ENCODE measurements at places on chromosomes 7 and 10. TPM values are rescaled to one million over a fixed set of nuclear protein-coding genes. Genes with fewer than 3 reads are reported as not detected.

GRCh38 chr7:73839743-73840714 is 2.3 kb downstream of the METTL27 start:
- no peak overlapping the region for H3K27ac ChIP-seq
- no peaks in the 10 kb centered on the region for H3K27me3 ChIP-seq
- no peak overlapping the region for H3K4me3 ChIP-seq
- no peak for DNase-seq
- H3K36me3 ChIP-seq: no peaks in the 10 kb centered on the region

GRCh38 chr10:130127364-130128061 is 8.7 kb upstream of the GLRX3 start:
- no peaks in the 10 kb centered on the region for H3K27me3 ChIP-seq
- no peak overlapping the region for H3K4me3 ChIP-seq
- H3K27ac ChIP-seq: no peak overlapping the region
- no peaks in the 10 kb centered on the region for H3K36me3 ChIP-seq
- no peaks in the 10 kb centered on the region for H3K4me1 ChIP-seq

The SORBS1 gene
- total RNA-seq: 1.1 TPM

DNA sequence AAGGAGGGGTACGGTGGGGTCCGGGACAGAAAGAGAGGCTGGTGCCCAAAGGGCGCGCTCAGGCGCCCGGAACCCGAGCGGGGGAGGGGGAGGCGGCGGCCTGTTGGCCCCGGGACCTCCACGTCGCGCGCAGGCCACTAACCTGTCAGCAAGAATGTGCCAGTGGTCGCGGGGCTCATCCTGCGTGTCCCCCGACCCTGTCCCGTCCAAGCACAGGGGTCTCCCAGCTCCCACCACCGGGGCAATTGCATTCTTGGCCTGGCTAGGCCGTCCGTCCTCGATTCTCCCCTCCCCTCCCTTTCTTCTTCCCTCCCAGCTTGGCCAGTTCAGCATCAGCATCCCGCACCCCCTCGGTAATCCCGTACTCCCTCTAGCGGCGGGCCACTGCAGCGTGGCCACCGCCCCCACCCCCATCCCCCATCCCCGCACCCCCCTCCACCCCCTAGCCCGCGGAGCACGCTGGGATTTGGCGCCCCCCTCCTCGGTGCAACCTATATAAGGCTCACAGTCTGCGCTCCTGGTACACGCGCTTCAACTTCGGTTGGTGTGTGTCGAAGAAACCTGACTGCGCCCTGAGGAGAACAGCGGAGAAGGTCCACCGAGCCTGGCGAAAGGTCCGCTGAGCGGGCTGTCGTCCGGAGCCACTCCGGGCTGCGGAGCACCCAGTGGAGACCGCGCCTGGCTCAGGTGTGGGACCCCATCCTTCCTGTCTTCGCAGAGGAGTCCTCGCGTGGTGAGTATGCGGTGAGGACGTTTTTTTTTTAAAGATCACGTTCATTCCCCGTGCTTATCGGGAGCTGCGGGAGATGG is at the start of gene SGCE:
Gene SGCE, minus strand, starts transcription at position 286 of the 810 bp plus-strand sequence. Its CDS starts 35 bp downstream, at position 251.
- peak within 1 kb of the TSS; percentile 87 for H3K27ac ChIP-seq
- H3K36me3 ChIP-seq: 0 out of 2 replicates have a peak, but pooled peaks cover 2% of the 10 kb centered on the region
- peak; percentile 87 for DNase-seq
- H3K27me3 ChIP-seq: no peaks in the 10 kb centered on the region
- H3K4me3 ChIP-seq: peak within 1 kb of the TSS; percentile 92
- H3K4me1 ChIP-seq: peaks cover 9% of the 10 kb centered on the region

GRCh38 chr10:77967611-77968022 is 41.1 kb upstream of the DLG5 start:
- no peak overlapping the region for H3K27ac ChIP-seq
- H3K4me1 ChIP-seq: peaks cover 39% of the 10 kb centered on the region
- H3K4me3 ChIP-seq: no peak overlapping the region
- H3K36me3 ChIP-seq: no peaks in the 10 kb centered on the region
- no peaks in the 10 kb centered on the region for H3K27me3 ChIP-seq

- H3K27me3 ChIP-seq: no peaks in the 10 kb centered on the region
- DNase-seq: peak; percentile 70
- H3K36me3 ChIP-seq: no peaks in the 10 kb centered on the region
These were observed 160.5 kb downstream of the ADAM12 start for GRCh38 chr10:126227762-126228134.

The KIAA1217 gene
- 1.1 TPM for total RNA-seq

The LRWD1 gene
- total RNA-seq: 66.3 TPM

- H3K27me3 ChIP-seq: no peaks in the 10 kb centered on the region
- H3K36me3 ChIP-seq: peaks cover 47% of the 10 kb centered on the region
- H3K27ac ChIP-seq: no peak overlapping the region
These were observed 3.2 kb upstream of the ZNF775 start for GRCh38 chr7:150375662-150376521.

The TRIM50 gene
- not detected for total RNA-seq

DNA sequence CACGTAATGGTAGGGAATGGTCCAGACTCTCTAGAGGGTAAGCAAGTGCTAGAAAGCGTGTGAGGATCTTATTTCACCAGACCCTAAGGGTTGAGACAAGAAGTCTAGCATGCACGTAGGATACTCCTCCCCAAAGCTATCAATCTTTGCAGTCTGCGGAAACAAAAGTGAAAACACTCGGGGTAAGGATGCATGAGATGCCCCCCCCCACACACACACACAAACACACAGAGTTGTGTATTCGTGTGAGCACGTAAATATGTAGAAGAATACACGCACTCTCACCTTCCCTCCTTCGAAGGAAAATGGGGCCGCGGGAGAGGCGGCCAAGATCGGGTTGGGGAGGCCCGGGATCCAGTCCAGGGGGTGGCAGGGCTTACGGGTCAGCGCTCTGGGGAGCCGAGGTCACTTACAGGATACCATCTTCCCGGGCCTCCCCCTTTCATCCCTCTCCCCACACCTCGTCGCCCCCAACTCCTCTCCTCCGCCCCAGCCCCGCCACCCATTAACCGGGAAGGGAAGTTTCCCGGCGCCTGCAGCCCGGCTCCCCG is 455 bp downstream of the CUL2 start:
- peak overlapping the region; percentile 82 for H3K27ac ChIP-seq
- H3K4me3 ChIP-seq: peak overlapping the region; percentile 90
- DNase-seq: peak; percentile 23
- no peaks in the 10 kb centered on the region for H3K27me3 ChIP-seq

DNA sequence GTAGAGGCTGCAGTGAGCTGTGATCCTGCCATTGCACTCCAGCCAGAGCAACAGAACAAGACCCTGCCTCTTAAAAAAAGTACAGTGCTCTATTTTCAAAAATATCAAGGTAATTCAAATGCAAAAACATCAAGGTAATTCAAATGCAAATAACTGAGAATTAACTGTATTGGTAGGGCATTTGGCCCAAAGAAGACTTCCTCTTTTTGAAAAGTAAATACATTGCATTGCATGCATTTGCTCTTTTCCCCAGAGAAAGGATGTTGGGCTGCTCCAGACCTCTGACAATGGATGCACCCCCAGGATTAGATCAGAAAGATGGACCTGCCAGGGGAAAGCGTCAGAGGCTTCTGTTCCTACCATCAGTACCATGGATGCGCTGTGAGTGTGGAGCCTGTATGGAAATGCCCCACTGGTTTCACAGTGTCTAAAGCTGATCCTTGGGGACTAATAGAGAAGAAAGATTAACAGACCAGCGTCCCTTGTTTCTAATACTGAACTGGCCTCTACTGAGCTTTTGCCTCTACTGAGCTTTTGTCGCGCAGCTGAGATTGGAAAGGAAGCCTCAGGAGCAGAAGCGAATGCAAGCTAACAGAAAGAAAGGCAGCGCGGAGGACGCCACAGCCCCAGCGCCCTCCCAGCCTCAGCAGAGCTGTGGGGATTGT is 93.5 kb upstream of the LYZL2 start:
- H3K4me3 ChIP-seq: no peak overlapping the region
- H3K27me3 ChIP-seq: no peaks in the 10 kb centered on the region
- no peaks in the 10 kb centered on the region for H3K36me3 ChIP-seq

The HTR5A gene
- not detected for total RNA-seq

GRCh38 chr7:158368449-158368848 is 219.2 kb downstream of the PTPRN2 start:
- H3K27ac ChIP-seq: no peak overlapping the region
- H3K27me3 ChIP-seq: no peaks in the 10 kb centered on the region
- no peak overlapping the region for H3K4me3 ChIP-seq

DNA sequence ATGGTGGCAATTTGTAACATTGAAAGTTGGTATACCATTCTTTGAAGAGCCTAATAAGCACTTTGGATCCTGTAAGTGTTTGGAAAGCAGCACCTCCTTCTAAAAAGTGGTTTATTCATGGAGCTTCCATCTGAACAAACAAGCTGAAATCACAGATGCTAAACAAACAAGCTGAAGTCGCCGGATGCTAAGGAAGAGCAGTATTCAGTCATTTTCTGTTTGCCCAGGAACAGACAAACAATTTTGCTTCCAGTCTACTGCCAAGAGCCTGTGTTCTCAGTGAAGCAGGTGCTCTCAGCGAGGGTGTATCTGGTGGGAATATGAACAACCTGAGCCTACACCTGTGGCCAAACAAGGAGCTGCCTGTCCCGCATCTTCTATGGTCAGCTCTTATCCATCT is 6.3 kb downstream of the COL28A1 start:
- H3K4me1 ChIP-seq: no peaks in the 10 kb centered on the region
- no peak for DNase-seq
- no peaks in the 10 kb centered on the region for H3K36me3 ChIP-seq
- H3K27me3 ChIP-seq: no peaks in the 10 kb centered on the region
- no peak overlapping the region for H3K27ac ChIP-seq

The MYH16 gene
- not detected for total RNA-seq

The LRRC17 gene
- 8.3 TPM for total RNA-seq

The TAF3 gene
- total RNA-seq: 4.4 TPM

The ELMO1 gene
- total RNA-seq: not detected

- no peaks in the 10 kb centered on the region for H3K27me3 ChIP-seq
- no peaks in the 10 kb centered on the region for H3K36me3 ChIP-seq
- H3K4me1 ChIP-seq: no peaks in the 10 kb centered on the region
- H3K4me3 ChIP-seq: no peak overlapping the region
- no peak for DNase-seq
These were observed 184.9 kb upstream of the GNAI1 start for GRCh38 chr7:79949778-79950177.

DNA sequence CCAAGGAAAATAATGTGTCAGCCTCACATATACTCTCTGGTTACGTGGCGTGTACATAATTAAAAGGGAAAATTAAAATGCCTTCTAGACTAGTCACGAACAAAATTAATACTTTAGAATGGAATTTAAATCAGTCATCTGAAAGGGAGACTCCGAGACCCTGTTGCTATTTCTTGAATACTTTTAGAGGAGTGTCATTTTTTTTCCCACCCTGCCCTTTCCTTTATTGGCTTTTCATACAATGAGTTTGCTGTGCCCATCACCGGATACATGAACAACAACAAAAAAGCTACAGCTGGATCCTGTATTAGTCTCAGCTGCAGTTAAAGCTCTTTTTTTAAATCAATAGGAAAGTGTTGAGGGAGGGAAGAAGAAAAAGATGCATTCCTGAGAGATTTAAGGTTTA is 20.1 kb downstream of the CYTH3 start:
- DNase-seq: no peak
- H3K27ac ChIP-seq: peak overlapping the region; percentile 80
- peaks cover 98% of the 10 kb centered on the region for H3K4me1 ChIP-seq
- H3K27me3 ChIP-seq: no peaks in the 10 kb centered on the region
- no peaks in the 10 kb centered on the region for H3K36me3 ChIP-seq

The OPN1SW gene
- total RNA-seq: not detected

- H3K36me3 ChIP-seq: peaks cover 19% of the 10 kb centered on the region
- H3K27ac ChIP-seq: no peak overlapping the region
- H3K4me1 ChIP-seq: peaks cover 33% of the 10 kb centered on the region
These were observed 5.4 kb downstream of the TNRC18 start for GRCh38 chr7:5418285-5418582.

GRCh38 chr7:23468526-23469149 is 1.7 kb downstream of the IGF2BP3 start:
- peak overlapping the region; percentile 78 for H3K4me3 ChIP-seq
- peaks cover 54% of the 10 kb centered on the region for H3K4me1 ChIP-seq
- peaks cover 22% of the 10 kb centered on the region for H3K36me3 ChIP-seq
- peak overlapping the region; percentile 49 for H3K27ac ChIP-seq
- DNase-seq: peak; percentile 42

DNA sequence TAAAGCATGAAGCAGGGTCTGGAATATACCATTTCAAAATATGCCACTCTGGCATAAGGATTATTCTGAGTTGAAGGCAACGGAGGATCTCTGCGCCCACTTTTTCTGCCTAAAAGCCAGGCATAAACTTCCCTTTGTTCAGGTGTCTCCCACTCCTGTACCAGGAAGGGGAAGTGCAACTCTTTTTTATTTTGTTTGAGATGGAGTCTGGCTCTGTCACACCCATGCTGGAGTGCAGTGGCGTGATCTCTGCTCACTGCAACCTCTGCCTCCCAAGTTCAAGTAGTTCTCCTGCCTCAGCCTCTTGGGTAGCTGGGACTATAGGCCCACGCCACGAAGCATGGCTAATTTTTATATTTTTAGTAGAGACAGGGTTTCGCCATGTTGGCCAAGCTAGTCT is 18.2 kb downstream of the SVIL start:
- H3K27me3 ChIP-seq: no peaks in the 10 kb centered on the region
- DNase-seq: no peak
- no peak overlapping the region for H3K27ac ChIP-seq

DNA sequence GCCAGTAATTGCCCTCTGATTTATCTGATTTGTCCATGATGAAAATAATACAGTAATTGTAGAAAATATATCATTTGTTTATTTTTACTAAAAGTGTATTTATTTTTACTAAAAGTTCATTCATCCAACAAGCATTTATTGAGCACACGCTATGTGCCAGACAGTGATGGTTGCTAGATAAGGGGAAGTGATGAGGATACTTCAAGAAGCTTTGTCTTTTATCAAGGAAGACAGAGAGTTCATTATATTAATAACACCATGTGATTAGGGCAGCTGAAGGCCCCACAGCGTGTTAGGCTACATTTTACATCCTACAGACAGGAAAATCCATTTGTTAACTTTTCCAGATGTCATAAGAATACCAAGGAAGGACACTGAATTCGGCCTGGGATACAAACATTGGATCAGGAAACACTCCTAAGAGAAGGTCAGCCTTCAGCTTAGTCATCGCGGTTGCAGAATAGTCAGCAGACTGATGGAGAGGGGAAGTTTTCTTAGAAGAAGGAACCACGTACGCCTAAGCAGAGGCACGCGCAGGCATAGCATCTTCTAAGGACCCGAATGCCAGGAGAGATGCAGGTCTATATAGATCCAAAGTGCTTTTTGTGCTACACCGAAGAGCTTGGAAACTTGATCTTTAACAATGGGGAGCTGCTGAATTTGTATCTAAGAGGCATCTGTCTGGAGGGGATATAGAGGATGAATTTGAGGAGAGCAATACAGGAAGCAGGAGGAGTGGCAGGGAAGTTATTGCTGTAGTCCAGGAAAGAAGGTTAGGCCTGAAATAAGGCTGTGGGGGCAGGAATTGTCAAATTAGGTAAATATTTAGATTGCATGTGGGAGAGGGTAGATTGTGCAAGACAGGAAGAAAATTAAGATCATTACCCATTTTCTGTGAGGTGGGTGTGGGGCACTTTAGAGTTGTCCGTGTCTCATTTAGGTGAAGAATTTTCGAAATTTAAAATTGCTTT is 85.7 kb downstream of the LRGUK start:
- H3K27me3 ChIP-seq: peaks cover 6% of the 10 kb centered on the region
- DNase-seq: no peak
- no peaks in the 10 kb centered on the region for H3K36me3 ChIP-seq

GRCh38 chr10:60048091-60048501 is 141.7 kb upstream of the CCDC6 start:
- peaks cover 3% of the 10 kb centered on the region for H3K27me3 ChIP-seq
- H3K4me1 ChIP-seq: no peaks in the 10 kb centered on the region
- DNase-seq: peak; percentile 4
- H3K36me3 ChIP-seq: no peaks in the 10 kb centered on the region
- H3K27ac ChIP-seq: no peak overlapping the region
- H3K4me3 ChIP-seq: no peak overlapping the region

- no peaks in the 10 kb centered on the region for H3K36me3 ChIP-seq
- no peaks in the 10 kb centered on the region for H3K27me3 ChIP-seq
- no peak overlapping the region for H3K27ac ChIP-seq
- H3K4me1 ChIP-seq: no peaks in the 10 kb centered on the region
These were observed 70.1 kb downstream of the NPTX2 start for GRCh38 chr7:98687111-98687751.

The AKR1C2 gene
- 0.18 TPM for total RNA-seq

All from SJSA1 (cell line).